CD4-positive, alpha-beta T cell treated with Interleukin-1 beta for 1 hour (primary cell): ENCODE measurements at places on chromosomes 5 and 9.

DNA sequence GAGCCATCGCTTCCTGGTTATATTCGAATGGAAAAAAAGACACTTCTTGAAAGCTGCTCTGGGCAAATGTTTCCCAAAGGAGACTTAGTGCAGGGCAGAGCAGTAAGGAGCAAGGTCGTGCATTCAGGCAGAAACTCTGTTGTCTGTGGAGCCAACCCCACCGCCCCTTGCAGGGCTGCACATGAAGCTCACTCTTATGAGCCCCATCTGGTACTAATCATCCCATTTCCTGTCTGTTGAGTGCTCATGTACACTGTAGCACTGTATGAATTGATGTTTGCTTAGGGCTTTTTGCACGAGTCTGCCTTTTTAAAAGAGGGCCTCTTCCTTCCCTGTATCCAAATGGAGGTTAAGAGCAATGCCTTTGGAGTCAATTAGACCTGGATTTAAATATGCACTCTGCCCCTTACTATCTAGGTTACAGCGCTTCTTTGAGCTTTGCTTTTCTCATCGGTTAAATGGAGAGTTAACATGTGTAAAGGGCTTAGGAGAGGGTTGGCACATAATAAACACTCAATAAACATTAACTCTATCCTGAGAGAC, 25.4 kb downstream of the HMHB1 start:
- no peak for DNase-seq

DNA sequence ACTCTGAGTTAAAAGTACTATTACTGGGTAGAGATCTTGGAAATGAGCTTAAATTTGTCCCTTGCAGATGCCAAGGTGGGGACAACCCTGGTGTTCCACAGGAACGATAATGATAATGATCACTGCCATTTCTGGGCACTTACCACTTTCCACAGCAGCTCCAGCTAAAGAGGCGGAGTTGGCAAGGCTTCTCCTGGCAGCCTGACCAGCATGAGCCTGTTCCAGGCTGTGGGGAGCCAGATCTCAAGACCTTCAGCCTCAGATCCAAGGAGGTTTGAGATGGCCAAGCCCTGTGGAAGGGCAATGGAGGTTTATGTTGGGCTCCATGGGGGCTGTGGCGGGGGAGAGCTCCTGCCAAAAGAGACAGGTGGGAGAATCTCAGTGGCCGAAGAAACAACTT, 244.9 kb upstream of the MVB12B start:
- DNase-seq, result no peak

DNA sequence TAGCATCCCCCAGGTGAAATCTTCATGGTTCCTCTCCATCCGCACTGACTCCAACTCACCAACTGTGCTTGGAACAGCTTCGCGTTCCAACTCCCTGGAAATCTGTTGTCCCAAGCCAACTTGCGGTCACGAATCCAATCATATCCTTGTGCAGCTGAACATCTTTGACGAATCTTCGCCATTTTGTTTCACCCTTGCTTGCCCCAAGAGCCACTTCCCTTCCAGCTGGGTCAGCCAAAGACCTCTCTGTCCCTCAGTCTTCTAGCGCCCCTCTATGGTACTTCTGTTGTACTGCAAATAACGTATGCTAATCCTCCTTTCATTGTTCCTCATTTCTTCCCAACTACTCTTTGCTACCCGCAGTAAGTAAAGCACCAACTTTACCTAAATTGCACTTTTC, 61.0 kb upstream of the TARS1 start:
- DNase-seq, result no peak

GRCh38 chr9:112377087-112377486, 2.8 kb upstream of the HSDL2 start:
- DNase-seq, result no peak

GRCh38 chr5:163172540-163173338, 264.7 kb upstream of the CCNG1 start:
- DNase-seq, result no peak

GRCh38 chr5:76249621-76250020, 153.5 kb upstream of the IQGAP2 start:
- DNase-seq, result no peak

GRCh38 chr9:130651752-130652151, 12.6 kb upstream of the PRDM12 start:
- DNase-seq, result no peak
